Effector CD8-positive, alpha-beta T cell (primary cell): ENCODE measurements at places on chromosomes 2 and 18.

DNA sequence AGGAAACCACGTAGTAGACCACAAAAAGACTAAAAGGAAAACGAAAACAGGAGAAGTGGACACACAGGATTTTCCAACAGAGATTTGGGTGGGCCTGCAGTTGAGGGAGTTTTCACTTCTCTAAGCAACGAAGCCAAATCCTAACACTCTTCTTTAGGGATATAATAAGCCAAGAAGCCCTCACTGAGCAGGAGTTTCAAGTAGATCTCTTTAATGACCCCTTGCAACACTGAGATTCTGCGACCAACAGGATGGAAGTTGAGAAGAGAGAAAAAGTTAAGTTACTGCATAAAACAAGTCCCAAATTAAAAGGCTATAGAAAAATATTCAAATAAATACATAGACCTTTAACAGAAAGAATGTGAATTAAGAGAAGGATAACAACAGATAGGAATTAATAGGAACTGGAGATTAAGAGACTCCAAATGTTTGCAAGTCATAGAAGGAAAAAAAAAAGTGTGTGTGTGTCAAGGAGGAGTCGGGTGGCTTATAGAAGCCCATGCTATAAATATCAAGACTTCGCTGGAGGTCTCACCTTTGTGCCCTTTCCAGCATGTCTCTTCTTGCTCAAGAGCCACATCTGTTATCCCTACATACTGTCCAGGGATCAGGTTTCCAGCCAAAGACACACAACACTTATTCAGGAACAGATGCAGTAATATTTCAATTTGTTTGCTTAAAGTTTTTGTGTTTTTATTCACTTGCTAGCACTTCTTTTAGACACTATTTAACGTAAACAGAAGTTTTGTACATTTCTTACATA, 69.4 kb upstream of the ARHGAP28 start:
- no peak for DNase-seq

GRCh38 chr2:103289105-103289725, 527.4 kb downstream of the TMEM182 start:
- no peak for DNase-seq

- DNase-seq, result no peak
These were observed 32.3 kb downstream of the KLHL29 start for GRCh38 chr2:23417310-23417709.

DNA sequence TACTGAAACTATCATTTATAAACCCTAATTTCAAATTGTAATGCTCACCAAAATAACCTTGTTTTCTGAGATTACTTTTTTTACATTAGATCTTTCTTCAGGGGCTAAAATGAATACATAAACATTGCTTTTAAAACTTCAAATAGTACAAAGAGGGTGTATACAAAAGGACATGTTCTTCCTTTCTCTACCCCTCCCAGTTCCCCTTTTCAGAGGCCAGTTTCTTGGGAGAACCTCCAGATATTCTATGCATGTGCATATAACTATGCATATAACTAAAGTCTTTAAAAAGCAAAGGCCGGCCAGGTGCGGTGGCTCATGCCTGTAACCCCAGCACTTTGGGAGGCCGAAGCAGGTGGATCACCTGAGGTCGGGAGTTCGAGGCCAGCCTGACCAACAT, 10.6 kb upstream of the FAM117B start:
- no peak for DNase-seq

DNA sequence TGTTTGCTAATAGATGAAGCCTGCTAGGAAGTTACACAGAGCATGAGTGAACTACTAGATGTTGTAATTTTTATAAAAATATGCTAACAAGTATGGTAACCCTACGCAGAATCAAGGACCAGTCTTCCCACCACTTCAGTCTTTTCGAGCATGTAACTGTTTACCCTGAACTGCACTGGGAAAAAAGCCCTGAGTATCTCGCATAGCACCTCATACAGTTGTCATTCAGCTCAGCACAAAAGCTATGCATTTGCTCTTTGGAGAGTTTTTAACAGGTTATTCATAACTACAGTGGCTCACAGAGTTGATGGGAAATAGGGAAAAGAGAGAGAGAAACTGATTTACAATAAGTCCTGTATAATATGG, 42.7 kb downstream of the DYNC1I2 start:
- DNase-seq, result no peak

- no peak for DNase-seq
These were observed 52.5 kb downstream of the TIMM21 start for GRCh38 chr18:74200780-74201179.

DNA sequence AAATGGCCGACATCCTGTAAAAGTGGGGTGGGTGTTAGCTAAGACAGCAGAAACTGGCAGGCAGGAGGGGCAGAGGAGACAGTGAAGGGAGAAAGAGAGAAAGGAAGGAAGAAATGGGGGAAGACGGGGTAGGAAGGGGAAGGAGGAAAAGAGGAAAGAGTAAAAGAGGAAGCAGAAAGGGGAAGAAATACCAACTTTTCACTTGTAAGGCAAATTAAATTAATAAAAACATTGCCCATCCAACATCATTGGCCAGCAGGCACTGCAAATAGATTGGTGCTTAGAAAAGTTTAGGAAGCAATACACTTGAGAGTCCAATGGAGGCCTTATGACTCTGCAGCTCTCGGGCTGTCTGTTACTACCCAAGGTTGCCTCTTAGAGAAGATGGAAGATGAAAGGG, 116.7 kb downstream of the TNS1 start:
- no peak for DNase-seq

DNA sequence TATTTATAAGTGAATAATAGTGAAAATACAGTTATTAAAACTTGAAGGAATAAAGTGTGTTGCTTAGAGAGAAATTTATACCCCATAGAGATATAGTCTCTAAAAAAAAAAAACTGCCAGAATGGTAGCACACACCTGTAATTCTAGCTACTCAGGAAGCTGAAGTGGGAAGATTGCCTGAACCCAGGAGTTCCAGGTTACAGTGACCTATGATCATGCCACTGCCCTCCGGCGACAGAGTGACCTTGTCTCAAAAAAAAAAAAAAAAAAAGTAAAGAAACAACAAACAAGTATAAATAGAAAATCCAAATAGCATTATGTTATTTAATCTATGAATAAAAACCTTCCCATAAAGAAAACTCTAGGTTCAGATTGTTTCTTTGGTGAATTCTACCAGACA, 7.4 kb upstream of the AGPS start:
- DNase-seq, result no peak

DNA sequence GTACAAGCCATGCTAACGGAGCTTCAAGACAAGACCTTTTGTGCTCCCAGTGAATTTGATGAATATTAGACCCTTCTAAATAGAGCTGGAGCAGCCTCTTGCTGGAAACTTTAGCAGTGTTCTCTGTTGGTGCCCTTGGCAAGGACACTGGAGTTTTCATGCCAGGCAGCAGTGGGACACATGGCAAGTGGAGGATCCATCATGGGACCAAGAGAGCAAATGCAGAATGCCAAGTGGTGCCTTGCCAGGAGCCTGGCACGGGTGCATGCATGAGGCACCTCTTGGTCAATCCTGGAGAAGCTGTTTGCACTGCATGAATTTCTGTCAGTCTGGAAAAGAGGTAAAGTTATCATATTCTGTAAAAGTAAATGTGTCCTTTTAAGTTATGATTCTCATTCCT, 59.1 kb downstream of the NETO1 start:
- no peak for DNase-seq

- no peak for DNase-seq
These were observed 1130.3 kb upstream of the ZEB2 start for GRCh38 chr2:145650226-145650625.

DNA sequence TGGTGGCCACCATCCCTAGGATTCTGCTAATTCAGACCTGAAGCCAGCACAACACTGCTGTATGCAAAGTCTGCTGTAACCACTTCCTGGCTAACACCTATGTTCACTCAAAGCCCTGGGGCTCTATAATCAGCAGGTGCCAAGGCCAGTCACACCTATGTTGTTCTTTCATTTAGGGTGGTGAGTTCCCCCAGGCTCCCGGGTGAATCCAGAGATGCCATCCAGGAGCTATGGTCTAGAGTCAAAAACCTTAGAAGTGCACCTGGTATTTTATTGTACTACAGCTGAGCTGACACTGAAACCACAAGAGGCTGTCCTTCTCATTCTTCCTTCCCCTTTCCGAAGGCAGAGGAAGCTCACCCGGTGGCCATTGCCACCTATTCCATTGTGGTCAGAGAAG, 46.2 kb upstream of the CCDC141 start:
- no peak for DNase-seq

- no peak for DNase-seq
These were observed 24.2 kb downstream of the OTOF start for GRCh38 chr2:26453421-26454329.

DNA sequence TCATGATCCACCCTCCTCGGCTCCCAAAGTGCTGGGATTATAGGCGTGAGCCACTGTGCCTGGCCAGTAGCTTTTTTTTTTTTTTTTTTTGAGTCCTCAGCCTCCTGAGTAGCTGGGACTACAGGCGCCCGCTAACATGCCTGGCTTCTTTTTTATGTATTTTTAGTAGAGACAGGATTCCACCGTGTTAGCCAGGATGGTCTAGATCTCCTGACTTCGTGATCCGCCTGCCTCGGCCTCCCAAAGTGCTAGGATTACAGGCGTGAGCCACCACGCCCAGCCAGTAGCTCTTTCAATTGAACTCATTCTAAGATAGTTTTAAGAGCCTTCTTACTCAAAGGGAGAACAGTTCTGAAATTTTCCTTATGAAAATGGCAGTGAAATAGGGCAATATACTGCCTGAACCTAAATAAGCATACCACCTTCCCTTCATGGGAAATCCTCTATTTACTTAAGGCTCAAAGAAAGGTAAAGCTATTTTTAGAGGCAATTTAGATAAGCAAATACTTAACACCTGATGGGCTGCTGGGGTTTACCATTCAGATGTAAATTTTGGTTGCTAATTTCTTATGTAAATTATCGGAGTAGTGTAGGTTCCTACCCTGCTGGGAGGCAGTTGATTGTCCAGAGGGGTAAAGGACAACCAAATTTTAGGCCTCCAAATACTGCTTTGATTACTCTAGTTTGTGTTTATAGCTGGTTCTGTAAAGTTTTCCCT, 144.7 kb downstream of the GREB1L start:
- DNase-seq, result no peak

- DNase-seq, result no peak
These were observed 204.7 kb downstream of the INSIG2 start for GRCh38 chr2:118292991-118293390.

DNA sequence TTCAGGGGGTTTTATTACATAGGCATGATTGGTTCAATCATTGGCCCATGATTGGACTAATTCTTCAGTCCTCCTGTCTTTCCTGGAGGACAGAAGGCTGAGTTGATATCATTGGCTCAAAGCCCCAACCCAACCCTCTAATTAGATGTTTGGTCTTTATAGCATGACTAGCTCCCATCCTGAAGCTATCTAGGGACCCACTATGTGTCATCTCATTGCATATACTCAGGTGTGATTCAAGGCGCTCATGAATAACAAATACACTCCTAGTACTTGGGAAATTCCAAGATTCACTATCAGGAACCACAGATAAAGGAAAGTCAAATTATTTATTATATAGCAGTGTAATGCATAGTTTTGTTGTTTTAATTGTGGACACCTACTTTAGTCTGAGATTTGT, 24.9 kb upstream of the NBEAL1 start:
- DNase-seq, result no peak

DNA sequence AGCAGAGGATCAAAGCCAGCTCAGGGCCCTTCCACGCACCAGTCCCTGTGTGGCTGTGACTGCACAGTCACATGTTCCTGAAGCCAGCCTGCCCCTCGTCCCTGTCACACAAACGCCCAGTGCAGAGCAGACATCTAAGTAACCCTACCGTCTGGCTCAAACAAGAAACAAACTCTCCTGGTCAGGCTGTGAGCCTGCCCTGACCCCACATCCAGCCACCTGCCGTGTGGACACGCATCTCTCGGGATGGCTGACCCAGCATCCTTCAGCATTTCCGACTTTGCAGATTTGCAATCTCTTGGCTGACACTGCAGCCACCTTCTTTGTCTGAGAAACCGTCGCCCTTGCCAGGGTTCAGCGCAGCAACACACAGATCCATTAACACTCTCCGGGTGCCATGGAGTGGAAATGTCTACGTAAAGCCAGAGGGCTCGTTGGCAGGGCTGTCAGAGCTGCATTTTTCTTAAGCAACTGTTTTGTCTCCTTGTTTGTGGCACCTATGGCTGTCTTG, 82.3 kb upstream of the ASAP2 start:
- no peak for DNase-seq

GRCh38 chr18:31373641-31374040, 2.9 kb upstream of the DSG4 start:
- no peak for DNase-seq

DNA sequence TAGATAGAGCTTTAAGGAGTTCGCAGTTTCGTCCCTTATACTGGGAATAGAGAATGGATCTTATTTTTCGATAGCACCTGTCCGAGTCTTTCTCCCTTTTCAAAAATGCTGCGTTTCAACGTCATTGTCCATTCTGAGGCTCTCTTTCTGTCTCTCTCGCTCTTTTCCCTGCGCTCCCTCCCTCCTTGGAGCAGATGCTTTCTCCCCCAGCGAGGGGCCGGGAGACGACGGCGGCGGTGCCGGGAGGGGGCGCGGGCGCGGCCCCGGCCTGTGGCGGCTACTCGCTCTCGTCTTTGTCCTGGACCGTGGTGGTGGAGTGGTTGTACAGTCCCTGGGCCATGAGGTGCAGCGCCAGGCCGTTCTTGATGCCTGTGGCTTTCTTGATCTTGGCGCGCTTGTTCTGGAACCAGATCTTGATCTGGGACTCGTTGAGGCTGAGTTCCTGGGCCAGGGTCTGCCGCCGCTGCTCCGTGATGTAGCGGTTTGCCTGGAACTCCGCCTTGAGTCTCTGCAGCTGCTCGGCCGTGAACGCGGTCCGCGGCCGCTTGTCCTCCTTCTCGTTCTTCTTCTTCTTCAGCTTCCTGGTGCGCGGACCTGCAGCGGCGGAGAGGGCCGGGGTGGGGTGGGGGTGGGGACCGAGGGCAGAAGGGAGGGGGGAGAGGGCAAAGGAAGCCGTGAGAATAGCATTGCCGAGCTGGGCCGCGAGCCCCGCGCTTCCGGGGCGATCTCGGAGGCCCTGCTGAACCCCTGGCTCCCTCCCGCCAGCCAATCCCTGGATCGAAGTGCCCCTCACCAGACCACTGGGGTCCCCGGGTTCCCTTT, 4.6 kb downstream of the EN1 start:
- DNase-seq, result no peak

GRCh38 chr18:75915941-75916623, 488.6 kb upstream of the SMIM21 start:
- no peak for DNase-seq

DNA sequence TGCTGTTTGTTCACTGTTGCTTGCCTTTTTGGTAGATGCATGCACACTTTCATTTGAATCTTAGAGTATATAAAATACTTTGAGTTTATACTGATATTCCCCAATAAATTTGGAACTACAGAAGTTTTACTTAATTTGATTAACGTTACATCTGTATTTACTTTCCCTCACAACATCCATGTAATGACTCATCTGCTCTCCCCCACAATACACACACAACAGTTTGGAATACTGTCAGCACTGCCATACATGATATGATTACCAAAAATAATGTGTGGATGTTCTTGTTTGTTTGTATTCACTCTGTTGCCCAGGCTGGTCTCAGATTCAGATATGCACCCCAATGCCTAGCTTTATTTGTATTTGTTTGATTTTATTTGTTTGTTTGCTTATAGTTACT, 144.2 kb downstream of the WDR7 start:
- no peak for DNase-seq

GRCh38 chr2:200365209-200365608, 58.7 kb downstream of the SPATS2L start:
- no peak for DNase-seq

- DNase-seq, result no peak
These were observed 48.1 kb downstream of the MYOM1 start for GRCh38 chr18:3171631-3172030.

GRCh38 chr2:86770816-86771301, 19.9 kb downstream of the CD8A start:
- no peak for DNase-seq
